ENCODE measurements at places on chromosomes 3 and 15.

DNA sequence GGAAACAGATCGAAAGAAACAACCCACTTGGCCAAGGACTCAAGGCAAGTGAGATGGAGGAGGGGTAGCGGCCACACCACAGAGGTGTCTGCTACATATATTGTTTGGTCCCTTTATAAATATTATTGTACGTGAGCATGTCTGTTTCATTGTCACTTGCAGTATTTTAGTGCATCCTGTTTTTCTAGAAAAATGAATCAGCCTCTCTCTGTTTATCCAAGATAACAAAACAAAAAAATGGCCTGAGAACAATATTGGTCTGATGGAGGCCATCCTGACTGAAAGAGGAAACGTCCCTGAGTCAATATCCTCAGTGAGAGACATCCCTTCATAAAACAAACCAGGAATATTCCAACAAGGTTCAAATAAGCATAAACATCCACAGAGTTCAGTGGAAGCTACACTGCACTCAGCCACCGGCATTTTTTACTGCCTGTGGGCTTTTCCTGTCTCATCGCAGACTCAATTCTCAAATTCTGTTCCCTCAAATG is 42.0 kb downstream of the WWTR1 start:
- no peak for DNase-seq

DNA sequence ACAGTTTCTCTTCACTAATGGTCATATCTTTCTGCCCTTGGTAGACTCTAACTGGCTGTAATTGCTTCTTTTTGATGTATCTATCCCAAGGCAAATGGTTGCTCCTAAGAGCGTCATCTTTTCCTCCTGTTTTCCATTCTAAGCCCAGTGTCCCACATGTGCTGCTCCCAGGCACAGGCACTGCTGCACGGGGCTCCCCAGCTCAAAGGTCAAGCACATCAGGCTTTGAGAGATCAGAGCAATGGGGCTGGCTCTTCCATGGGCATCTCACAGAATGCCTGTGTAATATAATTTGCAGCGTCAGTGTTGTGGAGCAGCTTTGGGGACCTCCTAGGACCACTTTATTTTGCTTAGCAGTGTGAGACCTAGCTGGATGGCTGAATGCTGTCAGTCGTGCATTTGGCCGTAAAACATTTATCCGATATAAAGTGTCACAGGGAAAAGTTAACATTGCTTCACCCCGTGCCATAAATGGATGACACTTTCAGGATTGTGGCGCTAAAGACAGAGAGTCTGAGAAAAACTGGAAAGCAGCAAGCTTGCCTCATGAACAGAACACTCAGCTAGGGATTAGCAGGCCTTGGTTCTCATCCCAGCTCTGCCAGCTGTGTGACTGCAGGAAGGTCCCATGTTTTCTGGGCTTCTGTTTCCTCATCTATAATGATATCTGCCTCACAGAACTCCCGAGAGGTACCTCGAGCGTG is 277.5 kb upstream of the TBL1XR1 start:
- no peak for DNase-seq

GRCh38 chr3:173770011-173770410 is 372.5 kb downstream of the NLGN1 start:
- no peak for DNase-seq

DNA sequence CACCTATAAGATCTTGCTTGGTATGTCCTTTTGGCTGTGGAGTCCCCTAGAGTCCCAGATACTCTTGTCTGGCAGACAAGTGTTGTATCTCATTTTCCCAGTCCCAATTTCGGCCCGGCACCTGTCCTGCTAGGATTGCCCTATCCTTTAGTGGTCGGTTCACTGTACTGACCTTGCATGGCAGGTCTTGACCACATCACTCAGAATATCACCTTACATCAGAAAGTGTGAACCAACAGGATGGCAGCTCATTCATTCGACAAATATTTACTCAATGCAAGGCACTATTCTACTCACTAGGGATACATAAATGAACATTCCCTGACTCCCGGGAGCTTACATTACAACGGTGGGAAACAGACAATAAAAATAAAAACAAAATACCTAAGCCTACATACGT is 5.7 kb upstream of the CCDC80 start:
- DNase-seq: no peak

DNA sequence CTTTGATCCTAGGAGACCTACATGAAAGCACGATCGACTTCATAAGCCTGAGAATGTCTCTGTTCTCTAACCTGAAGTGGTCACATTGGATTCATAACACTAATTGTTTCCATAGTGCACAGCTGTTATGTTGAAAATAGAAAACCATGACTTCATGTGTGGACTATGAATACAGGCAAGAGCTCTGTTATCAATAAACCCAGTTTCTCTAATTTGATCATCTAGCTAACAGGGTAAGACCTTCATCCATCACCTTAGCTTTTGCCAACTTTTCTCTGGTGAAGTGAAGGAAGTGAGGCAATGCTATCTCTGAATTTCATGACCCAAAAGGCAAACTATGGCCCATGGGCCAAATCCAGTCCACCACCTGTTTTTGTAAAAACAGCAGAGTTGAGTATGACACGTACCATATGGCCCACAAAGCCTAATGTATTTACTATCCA is 27.2 kb downstream of the ABI3BP start:
- DNase-seq: no peak

DNA sequence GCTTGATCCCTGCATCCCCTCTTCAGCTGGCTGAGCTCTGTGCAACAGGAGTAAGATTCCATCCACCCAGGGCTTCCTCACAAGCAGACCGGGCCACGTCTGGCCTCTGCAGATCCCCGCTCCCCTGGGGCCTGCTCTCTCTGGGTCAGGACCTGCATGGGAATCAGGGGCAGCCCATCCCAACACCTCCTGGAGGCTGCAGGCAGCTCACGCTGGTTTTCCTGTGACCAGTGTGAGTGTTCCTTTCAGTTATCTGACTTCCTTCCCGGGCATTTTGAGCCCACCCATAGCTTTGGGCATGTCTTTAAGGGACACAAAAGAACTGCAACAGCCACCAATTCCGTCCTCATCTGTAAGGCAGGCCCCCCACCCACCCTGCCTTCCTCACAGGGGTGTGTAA is 16.3 kb downstream of the NUP210 start:
- DNase-seq: no peak

DNA sequence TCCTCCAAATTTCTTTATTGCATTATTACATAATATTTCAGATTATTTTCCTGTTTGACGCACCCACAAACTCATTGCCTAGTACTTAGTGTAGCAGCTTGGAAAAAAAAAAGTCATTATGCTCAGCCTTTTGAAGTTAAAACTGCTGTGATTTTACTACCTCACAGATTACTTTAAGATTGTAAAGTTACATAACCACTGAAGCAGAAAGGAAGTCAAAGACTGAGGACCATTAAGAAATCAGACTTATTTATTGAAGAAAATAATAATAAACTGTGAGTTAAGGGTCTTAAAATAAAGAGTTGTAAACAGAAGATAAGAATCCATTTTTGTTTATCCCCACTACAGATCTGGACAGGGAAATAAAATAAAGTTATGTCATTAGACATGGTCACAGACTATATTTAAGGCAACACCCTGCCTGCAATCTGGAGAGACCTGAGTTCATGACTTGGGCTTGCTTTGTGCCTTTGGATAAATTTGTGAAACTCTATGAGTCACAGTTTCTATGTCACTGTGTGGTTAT is 212.1 kb upstream of the ROBO2 start:
- no peak for DNase-seq

DNA sequence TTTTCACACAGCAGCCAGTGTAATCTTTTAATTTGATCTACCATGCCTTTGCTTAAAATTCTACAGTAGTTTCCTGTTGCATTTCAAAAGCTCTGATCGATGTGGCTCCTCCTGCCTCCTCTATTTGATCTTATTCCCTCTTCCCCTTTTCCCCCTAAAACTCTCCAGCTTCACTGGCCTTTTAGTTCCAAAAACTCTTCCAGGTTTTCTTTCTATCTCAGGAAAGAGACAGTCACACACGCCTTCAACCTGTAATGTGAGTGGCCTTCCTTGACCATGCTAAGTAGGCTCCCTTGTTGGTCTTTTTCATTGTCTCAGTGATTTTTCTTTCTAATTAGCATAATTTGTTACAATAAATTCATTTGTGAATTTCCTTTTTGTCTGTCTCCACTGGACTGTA is 985 bp downstream of the TEX9 start:
- DNase-seq: no peak

DNA sequence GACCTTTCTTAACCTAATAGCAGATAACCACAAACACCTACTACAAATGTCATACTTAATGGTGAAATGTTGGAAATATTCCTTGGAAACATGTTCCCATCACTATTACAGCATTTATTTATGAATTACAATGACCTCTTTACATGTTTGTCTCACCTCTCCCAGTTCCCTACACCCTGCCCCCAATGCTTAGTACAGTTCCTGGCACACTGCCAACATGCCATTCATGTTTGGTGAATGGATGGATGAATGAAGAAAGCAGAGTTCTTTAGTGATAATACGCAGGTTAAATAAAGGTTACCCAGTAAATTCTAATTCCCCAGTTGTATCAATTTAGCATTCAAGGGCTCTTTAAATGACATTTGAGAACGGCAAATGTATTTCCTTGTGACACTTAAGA is 259.9 kb upstream of the ATP11B start:
- no peak for DNase-seq

- no peak for DNase-seq
These were observed 32.9 kb upstream of the CTDSPL2 start for GRCh38 chr15:44394562-44394961.

DNA sequence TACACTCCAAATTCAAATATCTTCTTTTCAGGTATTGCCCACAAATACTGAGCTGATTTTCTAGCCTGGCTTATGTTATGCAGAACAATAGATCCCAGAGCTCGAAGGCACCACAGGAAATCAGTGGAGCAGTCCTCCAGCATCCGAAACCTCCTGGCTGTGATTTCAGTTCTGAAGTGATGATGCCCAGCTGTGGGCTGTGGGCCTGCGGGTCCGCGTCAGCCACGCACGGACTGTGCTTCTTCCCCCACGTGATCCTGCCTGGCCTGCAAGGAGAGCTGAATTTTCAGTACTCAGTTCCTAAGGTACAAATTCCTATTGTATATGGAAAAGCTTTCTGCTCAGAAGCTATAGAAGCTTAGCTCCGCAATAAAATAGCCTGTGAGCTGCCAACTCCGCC is 96.2 kb downstream of the OCA2 start:
- DNase-seq: no peak

DNA sequence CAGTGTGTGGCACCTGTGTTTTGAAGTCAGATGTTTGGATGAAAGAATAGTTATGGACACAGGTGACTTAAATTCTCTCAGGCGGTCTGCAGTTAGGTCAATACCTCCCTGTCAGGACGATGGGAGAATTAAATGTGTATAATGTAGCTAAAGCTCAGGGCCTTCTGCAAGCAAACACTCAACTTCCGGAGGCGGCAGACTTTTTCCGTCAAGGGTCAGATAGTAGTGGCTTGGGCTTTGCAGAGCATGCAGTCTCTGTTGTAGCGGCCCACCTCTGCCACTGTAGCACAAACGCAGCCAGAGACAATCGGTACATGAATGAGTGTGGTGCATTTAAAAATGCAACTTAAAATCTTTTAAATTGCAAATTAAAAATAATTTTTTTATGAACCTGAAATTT is 47.4 kb downstream of the CMTM8 start:
- no peak for DNase-seq

DNA sequence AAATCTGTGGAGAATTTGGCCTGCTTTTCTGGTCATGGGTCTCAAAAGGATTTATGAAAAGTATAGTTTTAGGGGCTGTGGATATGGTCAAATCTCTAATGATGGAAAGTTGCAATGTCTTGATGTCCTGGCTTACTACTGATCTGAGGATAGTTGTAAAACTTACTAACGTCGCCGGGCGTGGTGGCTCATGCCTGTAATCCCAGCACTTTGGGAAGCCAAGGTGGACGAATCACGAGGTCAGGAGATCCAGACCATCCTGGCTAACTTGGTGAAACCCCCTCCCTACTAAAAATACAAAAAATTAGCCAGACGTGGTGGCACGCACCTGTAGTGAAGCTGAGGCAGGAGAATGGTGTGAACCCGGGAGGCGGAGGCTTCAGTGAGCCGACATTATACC is 19.6 kb downstream of the TRIM71 start:
- DNase-seq: no peak

GRCh38 chr3:129070086-129070885 is 9.7 kb downstream of the GP9 start:
- DNase-seq: no peak

GRCh38 chr3:196412704-196413103 is 19.5 kb downstream of the UBXN7 start:
- DNase-seq: no peak

- DNase-seq: no peak
These were observed 38.0 kb downstream of the ANP32A start for GRCh38 chr15:68782589-68783161.

DNA sequence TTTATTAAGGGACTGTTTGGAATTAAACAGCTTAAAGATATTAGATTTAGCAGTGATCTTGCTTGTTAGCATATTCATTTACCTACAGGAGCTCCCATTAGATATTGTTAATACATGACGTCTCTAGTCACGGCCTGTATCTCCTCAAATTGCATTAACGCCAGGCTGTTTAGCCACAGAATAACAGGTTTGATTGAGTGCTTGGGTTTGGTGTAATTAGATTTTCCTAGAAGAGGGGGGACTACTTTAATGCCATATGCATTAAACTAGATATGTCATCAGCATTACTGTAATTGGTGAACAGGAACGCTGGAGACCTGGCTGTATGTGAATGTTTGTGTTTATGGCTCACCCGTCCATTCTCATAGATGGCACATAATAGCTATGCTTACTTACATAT is 841.4 kb upstream of the NR2F2 start:
- DNase-seq: no peak

DNA sequence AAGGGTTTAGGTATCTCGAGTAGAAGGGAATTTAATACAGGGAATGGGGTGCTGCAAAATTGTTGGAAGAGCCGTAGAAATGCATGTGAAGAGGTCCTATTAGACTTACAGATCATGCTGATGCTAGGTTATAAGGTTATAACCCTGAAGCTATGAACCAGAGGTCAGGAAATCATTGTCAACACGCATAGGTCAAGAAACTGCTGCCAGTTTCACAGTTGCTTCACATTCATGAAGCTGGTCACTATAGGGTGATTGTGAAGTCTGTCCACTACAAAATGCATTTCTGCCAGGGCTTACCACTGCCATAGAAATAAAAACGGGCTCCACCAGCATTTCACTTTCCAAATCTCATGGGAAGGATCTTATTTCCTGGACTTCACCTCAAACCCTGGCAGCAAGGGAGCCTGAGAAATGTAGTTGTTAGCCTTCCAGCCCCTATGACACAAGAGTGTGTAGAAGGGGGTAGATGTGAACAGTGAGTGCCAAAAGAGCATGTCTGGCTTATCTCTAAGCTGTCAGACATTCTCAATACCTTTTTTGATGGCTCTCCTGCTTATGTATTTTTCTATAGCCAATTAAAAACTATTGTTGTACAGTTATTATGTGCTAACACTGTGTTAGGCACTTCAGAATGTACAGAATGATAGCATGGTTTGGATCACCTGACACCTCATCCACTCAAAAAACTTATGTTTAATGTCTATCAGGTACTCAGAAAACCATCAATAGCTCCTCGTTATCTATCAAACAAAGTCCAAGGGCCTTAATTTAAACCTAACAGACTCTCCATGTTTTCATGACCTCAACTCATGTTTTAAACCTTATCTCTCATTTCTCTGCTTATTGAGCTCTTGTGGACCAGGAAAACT is 148.3 kb upstream of the TSC22D2 start:
- no peak for DNase-seq
